ENCODE measurements at places on chromosomes 3 and 15. TPM values are rescaled to one million over a fixed set of nuclear protein-coding genes. Genes with fewer than 3 reads are reported as not detected.
A peak's percentile ranks its signal among the peaks of the same experiment; 100 is the strongest.

SCN11A gene
- 0.63 TPM for total RNA-seq

DNA sequence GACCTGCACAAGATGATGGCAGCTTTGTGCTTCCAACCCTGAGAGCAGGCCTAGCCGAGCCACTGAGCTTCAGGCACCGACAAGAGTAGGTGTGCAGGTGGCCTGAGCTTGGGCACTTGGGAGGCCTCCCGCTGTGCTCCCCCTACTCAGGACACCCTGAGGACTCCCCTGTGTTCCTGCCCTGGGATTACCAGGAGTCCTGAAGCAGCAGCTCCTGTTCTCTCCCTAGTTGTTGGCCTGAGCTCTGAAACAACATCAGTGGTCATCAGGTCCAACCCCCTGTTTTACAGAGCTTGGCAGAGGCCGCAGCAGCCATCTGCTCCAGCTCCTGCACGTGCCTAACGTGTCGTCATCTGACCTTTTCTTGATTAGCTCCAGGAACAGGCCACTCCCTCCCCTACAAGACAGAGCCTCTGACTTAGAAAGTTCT lies 8.0 kb upstream of the MESP2 start:
- no peak for DNase-seq
- no peaks in the 10 kb centered on the region for H3K4me1 ChIP-seq
- H3K27me3 ChIP-seq: no peaks in the 10 kb centered on the region

LYZL4 gene
- not detected for total RNA-seq

MED12L gene
- total RNA-seq: 16.6 TPM

- H3K4me3 ChIP-seq: no peak overlapping the region
- H3K27ac ChIP-seq: peak overlapping the region; percentile 49
- H3K27me3 ChIP-seq: no peaks in the 10 kb centered on the region
- no peak for DNase-seq
- no peaks in the 10 kb centered on the region for H3K4me1 ChIP-seq
Measured at GRCh38 chr3:9238721-9239295, 10.6 kb downstream of the SRGAP3 start.

CADPS gene
- 20.8 TPM for total RNA-seq

TMEM212 gene
- not detected for total RNA-seq

TP63 gene
- total RNA-seq: 0.11 TPM

GRCh38 chr15:22780267-22780666 lies 6.2 kb upstream of the NIPA1 start:
- peaks cover 8% of the 10 kb centered on the region for H3K27me3 ChIP-seq
- H3K4me3 ChIP-seq: no peak overlapping the region
- H3K4me1 ChIP-seq: no peaks in the 10 kb centered on the region
- H3K36me3 ChIP-seq: no peaks in the 10 kb centered on the region
- no peak overlapping the region for H3K27ac ChIP-seq

SPSB4 gene
- 2.3 TPM for total RNA-seq

SCN5A gene
- 4.8 TPM for total RNA-seq

- H3K27ac ChIP-seq: no peak overlapping the region
- DNase-seq: peak; percentile 88
- H3K4me1 ChIP-seq: peaks cover 8% of the 10 kb centered on the region
- no peaks in the 10 kb centered on the region for H3K27me3 ChIP-seq
- no peak overlapping the region for H3K4me3 ChIP-seq
Measured at GRCh38 chr3:38001456-38002081, 11.0 kb downstream of the VILL start.

DNA sequence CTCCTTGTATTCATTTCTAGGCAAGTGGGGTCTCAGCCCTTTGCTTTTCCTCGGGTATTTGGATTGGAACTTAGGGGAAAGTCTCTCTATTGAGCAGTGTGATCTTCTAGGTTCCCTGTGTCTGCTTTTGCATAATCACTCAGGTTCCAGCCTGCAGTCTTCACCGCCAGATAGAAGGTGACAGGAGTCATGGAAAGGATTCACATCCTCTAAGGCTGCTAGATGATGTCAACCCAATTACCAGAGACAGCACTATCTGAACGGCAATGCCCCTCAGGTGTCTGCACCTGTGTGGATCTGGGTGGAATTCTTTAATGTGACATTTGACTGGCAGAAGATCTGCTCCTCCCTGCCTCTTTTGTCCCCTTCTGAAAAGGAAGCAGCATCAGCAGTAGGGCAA lies 177.7 kb downstream of the P3H2 start:
- H3K36me3 ChIP-seq: no peaks in the 10 kb centered on the region
- DNase-seq: no peak
- peaks cover 7% of the 10 kb centered on the region for H3K4me1 ChIP-seq
- no peaks in the 10 kb centered on the region for H3K27me3 ChIP-seq

GRCh38 chr3:159974-160373 lies 36.6 kb upstream of the CHL1 start:
- H3K4me3 ChIP-seq: no peak overlapping the region
- no peaks in the 10 kb centered on the region for H3K4me1 ChIP-seq
- H3K27me3 ChIP-seq: no peaks in the 10 kb centered on the region

GRCh38 chr3:157166561-157166960 lies 6.6 kb upstream of the CCNL1 start:
- H3K36me3 ChIP-seq: no peaks in the 10 kb centered on the region
- DNase-seq: no peak
- H3K4me3 ChIP-seq: no peak overlapping the region
- no peaks in the 10 kb centered on the region for H3K4me1 ChIP-seq
- H3K27ac ChIP-seq: no peak overlapping the region

DNA sequence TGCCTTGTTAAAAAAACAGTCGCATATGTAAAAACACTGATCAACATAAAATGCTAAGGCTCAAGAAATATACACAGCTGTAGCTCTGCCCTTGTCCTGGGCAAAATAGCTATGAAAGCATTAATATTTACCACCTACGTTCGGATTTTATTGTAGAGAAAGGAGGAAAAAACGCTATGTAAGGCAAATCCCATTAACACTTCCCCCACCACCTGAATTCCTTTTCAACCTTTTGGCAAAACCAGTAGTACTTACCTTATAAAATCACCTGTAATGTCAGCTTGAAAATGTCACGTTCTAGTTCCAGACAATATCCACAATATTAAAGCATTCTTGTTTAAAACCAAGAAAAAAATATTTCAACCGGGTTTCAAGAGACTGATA lies 3.6 kb downstream of the TRA2B start:
- peak overlapping the region; percentile 92 for H3K4me3 ChIP-seq
- H3K27me3 ChIP-seq: no peaks in the 10 kb centered on the region
- peaks cover 10% of the 10 kb centered on the region for H3K4me1 ChIP-seq
- DNase-seq: peak; percentile 13
- H3K36me3 ChIP-seq: peaks cover 59% of the 10 kb centered on the region

- H3K27ac ChIP-seq: peak overlapping the region; percentile 24
- no peaks in the 10 kb centered on the region for H3K36me3 ChIP-seq
- no peak for DNase-seq
- H3K4me1 ChIP-seq: no peaks in the 10 kb centered on the region
- no peaks in the 10 kb centered on the region for H3K27me3 ChIP-seq
Measured at GRCh38 chr15:73841756-73842725, 31.3 kb upstream of the TBC1D21 start.

DNA sequence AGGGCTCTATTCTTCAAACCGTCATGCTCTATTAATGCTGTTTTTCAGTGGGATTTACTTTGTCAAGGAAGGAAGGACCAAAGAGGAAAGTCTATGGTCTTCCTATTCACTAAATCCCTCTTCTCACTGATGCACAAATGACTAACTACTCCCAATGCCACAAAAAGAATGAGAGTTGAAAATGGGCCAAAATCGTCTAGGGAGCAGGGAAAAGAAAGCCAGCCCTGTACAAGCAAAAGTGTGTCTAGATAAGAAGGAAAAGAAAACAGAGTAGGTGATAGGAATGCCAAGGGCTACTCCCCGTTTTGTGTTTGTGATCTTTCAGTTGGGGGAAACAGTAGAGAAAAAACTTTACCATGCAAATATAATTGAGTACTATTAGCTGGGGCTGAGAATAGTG lies 97.2 kb upstream of the TMCO5A start:
- no peaks in the 10 kb centered on the region for H3K27me3 ChIP-seq
- H3K4me1 ChIP-seq: peaks cover 11% of the 10 kb centered on the region
- no peak for DNase-seq
- no peaks in the 10 kb centered on the region for H3K36me3 ChIP-seq
- no peak overlapping the region for H3K27ac ChIP-seq
- no peak overlapping the region for H3K4me3 ChIP-seq

DNA sequence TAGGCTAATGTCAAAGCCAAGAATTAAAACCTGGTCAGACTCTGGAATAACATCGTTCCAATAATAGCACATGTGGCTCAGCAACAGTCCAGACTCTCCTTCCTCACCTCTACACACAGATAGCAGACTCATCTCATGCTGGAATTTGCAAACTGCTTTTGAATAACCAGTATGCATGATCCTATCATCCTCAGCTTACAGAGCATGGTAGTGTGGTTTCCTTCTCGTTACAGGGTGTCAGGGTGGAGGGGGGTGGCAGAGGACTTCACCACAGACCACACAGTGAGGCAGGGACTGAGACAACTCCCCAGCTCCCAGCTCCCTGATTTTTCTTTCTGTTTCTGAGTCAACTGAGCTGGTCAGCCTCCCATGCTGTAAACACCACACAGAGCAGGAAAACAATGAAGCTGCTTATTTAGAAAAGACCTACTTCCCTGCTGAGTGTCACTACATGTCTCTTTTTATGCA lies 101.6 kb downstream of the RPL22L1 start:
- peaks cover 39% of the 10 kb centered on the region for H3K4me1 ChIP-seq
- no peaks in the 10 kb centered on the region for H3K36me3 ChIP-seq

POPDC2 gene
- total RNA-seq: 0.40 TPM

GRCh38 chr3:19428729-19429128 lies 280.4 kb downstream of the KCNH8 start:
- no peak overlapping the region for H3K4me3 ChIP-seq
- no peak for DNase-seq

ADGRG7 gene
- total RNA-seq: 2.1 TPM

ANKRD63 gene
- total RNA-seq: not detected

GRCh38 chr3:121796970-121797369 lies 37.9 kb downstream of the IQCB1 start:
- H3K4me1 ChIP-seq: no peaks in the 10 kb centered on the region
- H3K36me3 ChIP-seq: peaks cover 68% of the 10 kb centered on the region
- DNase-seq: no peak
- H3K4me3 ChIP-seq: no peak overlapping the region

GRCh38 chr3:167711439-167711838 lies 23.3 kb downstream of the PDCD10 start:
- no peak overlapping the region for H3K27ac ChIP-seq
- peaks cover 5% of the 10 kb centered on the region for H3K4me1 ChIP-seq
- peaks cover 83% of the 10 kb centered on the region for H3K36me3 ChIP-seq
- H3K4me3 ChIP-seq: peak overlapping the region; percentile 5
- no peak for DNase-seq

GRCh38 chr15:65413760-65414144 lies 9.0 kb downstream of the IGDCC4 start:
- H3K4me3 ChIP-seq: no peak overlapping the region
- no peak overlapping the region for H3K27ac ChIP-seq
- no peak for DNase-seq
- peaks cover 11% of the 10 kb centered on the region for H3K36me3 ChIP-seq

- H3K4me1 ChIP-seq: no peaks in the 10 kb centered on the region
- no peaks in the 10 kb centered on the region for H3K36me3 ChIP-seq
- H3K27ac ChIP-seq: no peak overlapping the region
- no peak overlapping the region for H3K4me3 ChIP-seq
Measured at GRCh38 chr3:43685921-43686320, 4.8 kb upstream of the ABHD5 start.

GOLIM4 gene
- total RNA-seq: 9.9 TPM

DNA sequence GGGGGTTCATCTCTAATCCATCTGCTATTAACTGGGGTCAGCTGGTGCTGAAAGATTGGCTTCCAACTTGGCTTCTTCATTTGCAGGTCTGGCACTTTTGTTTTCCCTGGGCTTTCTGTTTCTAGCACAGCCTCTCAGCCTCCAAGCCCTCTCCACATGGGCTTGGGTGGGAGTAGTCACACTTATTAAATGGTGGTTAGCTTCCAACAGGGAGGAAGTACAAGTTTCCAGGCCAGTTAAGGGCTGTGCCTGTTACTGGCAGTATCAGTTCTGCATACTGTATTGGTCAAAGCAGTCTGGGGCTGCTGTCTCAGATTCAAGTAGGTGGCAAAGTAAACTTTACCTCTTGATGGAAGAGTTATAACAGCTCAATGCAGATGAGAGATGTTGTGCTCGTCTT lies 627.1 kb upstream of the CCDC54 start:
- H3K36me3 ChIP-seq: no peaks in the 10 kb centered on the region
- H3K27me3 ChIP-seq: no peaks in the 10 kb centered on the region
- peak; percentile 53 for DNase-seq
- no peak overlapping the region for H3K27ac ChIP-seq
- no peak overlapping the region for H3K4me3 ChIP-seq
- H3K4me1 ChIP-seq: no peaks in the 10 kb centered on the region

- H3K27me3 ChIP-seq: no peaks in the 10 kb centered on the region
- H3K4me3 ChIP-seq: peak overlapping the region; percentile 2
- no peaks in the 10 kb centered on the region for H3K4me1 ChIP-seq
- no peak overlapping the region for H3K27ac ChIP-seq
- no peak for DNase-seq
- H3K36me3 ChIP-seq: peaks cover 17% of the 10 kb centered on the region
Measured at GRCh38 chr3:100407977-100408532, 6.7 kb downstream of the LNP1 start.

CTDSPL gene
- 26.7 TPM for total RNA-seq

GRCh38 chr15:69398491-69398891 lies 15.7 kb upstream of the KIF23 start:
- no peak for DNase-seq
- no peak overlapping the region for H3K27ac ChIP-seq
- no peak overlapping the region for H3K4me3 ChIP-seq
- H3K4me1 ChIP-seq: no peaks in the 10 kb centered on the region
- H3K27me3 ChIP-seq: no peaks in the 10 kb centered on the region

HRG gene
- not detected for total RNA-seq

PLSCR2 gene
- total RNA-seq: 34.6 TPM

GRCh38 chr3:138867996-138868395 lies 33.3 kb upstream of the PIK3CB start:
- H3K27ac ChIP-seq: no peak overlapping the region
- no peaks in the 10 kb centered on the region for H3K36me3 ChIP-seq
- no peaks in the 10 kb centered on the region for H3K27me3 ChIP-seq
- H3K4me3 ChIP-seq: no peak overlapping the region
- DNase-seq: no peak
